ENCODE measurements at places on chromosomes 3 and 15.
A peak's percentile ranks its signal among the peaks of the same experiment; 100 is the strongest.

- DNase-seq = no peak
Measured at GRCh38 chr3:100875239-100875638, 118.0 kb downstream of the ABI3BP start.

DNA sequence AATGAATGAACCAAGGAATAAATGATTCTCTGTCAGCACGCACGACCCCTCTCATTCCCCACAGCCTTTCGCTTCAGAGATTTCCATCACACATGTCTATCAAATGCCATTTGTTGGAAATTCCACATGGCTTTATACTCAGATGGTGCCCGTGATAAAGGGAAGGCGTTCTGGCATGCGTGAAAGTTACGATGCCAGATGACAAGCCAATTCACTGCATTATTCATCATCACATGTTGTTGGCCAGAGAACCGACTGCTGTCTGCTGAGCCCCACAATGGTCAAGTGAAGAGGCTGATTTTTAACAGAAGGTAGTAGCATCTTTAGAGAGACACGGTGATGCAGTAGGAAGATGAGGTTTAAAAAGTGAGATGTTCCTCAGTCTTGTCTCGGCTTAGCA is 74.1 kb upstream of the FRMD4B start:
- no peak for DNase-seq

DNA sequence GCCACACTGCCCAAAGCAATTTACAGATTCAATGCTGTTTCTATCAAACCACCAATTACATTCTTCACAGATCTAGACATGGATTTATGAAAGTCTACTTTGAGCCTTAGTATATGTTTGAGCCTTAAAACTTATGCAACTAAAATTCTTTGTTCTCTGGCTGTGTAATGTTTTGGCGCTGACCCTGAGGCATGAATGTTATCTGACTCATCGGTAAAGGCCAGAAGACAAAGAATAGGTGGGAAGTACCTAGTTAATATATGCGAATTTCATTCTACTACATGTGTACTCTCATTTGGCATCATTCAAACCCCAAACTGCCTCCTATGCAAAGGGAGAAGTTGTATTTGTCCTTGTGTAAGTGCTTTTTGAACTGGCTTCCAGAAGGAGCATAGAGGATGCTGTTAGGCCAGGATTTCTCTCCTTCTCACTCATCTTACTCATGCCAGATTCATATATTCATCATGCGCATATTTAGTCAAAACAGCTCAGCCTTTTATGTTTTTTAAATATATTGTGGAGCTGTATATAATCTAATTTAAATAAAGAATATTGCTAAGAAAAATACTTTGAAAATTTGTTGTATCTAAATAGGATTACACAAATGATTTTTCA is 204.2 kb downstream of the NFKBIZ start:
- no peak for DNase-seq

DNA sequence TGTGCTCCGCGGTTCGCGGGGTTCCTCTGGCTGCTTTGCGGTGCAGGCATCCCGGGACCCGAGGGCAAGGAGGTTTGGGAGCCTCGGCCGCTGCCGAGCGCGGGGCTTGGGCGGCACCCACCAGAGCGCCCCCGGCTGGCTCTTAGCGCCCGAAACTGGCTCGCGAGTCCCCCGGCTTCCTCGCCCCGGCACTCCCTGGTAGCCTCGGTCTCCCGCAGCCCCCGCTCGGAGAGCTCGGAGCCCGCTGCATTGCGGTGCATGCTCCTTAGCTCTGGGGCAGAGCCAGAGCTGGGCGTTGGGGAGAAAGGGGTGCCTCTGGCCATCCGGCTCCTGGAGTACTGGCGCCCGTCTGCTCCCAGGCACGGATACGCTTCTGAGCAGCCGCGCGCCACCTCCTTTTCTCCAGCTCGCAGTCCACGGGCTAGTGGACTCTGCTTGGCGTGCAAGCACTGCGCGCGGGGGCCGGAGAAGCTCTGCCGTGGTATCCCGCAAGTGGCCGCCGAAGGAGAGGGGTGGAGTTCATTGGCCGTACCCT is 753 bp downstream of the EPHB1 start:
- no peak for DNase-seq

- no peak for DNase-seq
Measured at GRCh38 chr15:66043264-66043663, 174.0 kb downstream of the RAB11A start.

DNA sequence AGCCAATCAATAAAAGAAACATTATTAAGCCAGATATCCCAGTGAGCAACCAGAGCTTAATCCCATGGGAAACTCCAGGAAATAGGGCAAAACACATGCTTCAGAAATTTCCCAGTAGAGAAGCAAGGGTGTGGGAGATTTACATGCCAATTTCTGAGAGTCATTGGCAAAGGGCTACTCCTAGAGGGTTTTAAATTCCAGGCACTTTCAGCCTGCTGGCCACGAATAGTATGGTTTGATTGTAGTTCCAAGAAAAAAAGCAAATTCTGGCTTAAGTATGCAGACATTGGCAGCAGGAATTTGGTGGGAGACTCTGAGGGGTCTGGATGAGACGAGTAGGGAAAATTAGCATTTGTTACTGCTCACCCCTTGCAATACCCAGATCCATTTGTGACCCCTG is 402.1 kb upstream of the SUCLG2 start:
- no peak for DNase-seq

- no peak for DNase-seq
Measured at GRCh38 chr3:20060974-20061685, 20.9 kb downstream of the KAT2B start.

GRCh38 chr3:156024904-156025533 is 95.4 kb upstream of the KCNAB1 start:
- no peak for DNase-seq

DNA sequence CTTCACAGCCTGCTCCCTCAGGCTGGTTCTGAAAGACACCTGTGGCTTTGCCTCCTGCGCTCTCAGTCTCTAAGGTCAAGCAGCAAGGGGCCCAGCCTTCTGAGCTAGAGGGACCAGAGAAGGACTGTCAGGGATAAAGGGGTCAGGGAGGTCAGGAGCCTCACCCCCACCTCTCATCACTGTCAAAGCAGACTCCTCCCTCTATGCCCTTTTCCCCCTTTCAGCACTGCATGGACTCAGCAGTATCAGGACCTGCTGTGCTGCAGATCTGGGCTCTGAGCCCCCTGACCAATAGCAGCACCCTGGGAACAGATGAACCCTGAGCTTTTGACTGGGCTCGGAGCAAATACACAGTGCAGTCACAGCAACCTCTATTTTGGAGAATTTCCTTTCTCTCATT is 3.2 kb upstream of the BMF start:
- DNase-seq = no peak

DNA sequence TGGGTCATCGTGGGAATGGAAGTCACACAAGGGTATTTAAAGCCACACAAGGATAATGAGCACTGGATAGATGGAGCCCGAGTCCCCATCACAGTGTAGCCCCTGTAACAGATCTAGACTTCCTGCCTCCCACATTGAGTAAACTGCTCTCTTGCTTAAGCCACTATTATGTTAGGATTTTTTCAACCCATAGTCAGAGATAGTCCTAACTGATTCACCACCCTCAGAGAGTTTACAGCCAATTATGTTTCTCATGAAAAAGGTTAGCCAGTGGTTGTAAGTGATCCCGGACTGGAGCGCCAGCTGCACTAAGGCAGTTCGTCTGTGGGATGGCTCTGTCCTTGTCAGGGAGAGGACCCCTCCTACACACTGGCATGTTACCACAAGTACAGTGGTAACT is 77.0 kb downstream of the KLF13 start:
- no peak for DNase-seq

DNA sequence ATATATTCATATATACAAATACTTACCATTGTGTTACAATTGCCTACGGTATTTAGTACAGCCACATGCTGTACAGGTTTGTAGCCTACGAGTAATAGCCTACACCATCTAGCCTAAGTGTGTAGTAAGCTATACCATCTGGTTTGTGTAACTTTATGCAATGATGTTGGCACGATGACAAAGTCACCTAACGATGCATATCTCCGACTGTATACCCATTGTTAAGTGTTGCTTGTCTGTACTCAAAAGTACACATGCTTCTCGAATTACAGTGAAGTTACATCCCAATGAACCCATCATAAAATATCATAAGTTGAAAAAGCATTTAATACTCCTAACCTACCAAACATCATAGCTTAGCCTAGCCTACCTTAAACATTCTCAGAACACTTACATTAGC is 327.1 kb downstream of the KBTBD8 start:
- DNase-seq = no peak

- peak; percentile 69 for DNase-seq
Measured at GRCh38 chr3:123328851-123329635, 119.8 kb downstream of the ADCY5 start.

- DNase-seq = peak; percentile 16
Measured at GRCh38 chr3:89113893-89114840, 6.7 kb downstream of the EPHA3 start.

DNA sequence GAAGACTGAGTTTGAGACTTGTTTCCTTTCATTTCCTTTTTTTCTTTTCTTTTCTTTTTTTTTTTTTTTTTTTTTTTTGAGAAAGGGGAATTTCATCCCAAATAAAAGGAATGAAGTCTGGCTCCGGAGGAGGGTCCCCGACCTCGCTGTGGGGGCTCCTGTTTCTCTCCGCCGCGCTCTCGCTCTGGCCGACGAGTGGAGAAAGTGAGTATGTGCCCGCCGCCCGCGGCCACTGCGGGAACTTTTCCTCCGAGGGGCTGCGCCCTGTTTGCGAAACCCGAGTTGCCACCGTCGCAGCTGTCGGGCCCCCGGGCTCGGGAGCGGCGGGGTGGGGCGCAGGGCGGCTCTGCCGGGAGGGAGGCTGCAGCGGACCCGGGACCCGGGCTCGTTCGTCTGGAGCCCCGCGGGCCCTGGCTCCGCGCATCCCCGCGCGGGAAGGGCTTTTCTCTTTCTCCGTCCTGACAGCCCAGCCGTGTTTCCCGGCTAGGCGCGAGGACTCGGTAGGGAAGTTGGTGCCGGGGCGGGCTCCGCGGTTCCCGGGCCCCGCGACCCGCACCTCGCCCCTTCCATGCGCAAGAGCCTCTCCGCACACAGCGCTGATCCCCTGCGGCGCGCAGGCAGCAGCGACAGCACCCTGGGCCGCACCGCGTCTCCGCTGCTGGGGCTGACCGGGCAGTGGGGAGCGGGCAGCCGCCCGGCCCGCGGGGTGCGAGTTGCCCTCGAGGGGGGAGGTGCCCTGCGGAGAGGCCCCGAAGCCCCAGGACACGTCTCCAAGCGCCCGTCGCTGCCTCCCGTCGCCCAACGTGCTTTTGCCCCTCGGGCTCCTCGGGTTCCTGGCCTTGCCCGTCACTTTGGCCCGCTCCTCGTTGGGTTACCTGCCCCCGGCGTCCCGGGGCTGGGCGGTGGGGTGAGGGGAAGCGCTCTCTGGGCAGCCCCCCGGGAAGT is 1.4 kb downstream of the IGF1R start:
- peak; percentile 42 for DNase-seq

DNA sequence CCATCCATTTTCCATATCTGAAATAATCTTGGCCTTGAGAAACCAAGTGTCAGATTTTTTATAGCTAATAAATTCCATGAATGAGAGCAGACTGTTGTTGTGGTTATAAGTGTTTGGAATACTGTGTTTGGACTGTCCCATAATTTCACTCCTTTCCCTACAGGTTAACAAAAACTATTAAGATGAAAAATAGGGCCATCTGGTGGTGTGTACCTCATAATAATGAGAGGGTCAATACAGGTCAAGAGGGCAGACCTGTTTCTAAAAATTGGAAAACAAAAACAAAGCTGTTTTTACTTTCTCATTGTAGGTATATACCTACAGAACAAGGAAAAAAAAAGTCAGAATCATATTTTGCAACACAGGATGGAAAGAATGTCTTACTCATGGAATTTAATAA is 553.8 kb upstream of the SGO1 start:
- no peak for DNase-seq

- no peak for DNase-seq
Measured at GRCh38 chr3:44041726-44042125, 200.0 kb upstream of the TOPAZ1 start.

GRCh38 chr3:187198490-187198889 is 1.2 kb downstream of the RTP1 start:
- no peak for DNase-seq

DNA sequence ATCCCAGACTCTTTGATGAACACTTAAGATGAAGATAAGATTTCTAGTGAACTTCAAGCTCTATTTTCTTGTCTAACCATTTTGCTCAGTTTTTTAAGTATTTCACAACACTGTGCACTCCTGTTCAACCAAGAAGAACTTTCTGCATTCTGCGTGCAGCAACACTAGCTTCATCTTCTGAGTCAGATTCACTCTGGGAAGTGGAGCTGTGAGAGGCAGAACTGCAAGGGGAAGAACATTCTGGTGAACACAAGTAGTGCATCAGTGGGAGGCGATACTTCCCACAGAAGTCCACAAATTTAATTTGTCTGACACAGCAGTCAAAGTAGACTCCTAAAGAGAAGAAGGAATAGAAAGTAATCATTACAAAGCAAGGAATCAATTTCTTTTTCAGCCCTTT is 18.1 kb downstream of the LRRC58 start:
- DNase-seq = no peak

- no peak for DNase-seq
Measured at GRCh38 chr3:59106085-59106648, 56.3 kb upstream of the CFAP20DC start.

GRCh38 chr15:55824857-55825613 is 82.1 kb upstream of the PRTG start:
- no peak for DNase-seq

DNA sequence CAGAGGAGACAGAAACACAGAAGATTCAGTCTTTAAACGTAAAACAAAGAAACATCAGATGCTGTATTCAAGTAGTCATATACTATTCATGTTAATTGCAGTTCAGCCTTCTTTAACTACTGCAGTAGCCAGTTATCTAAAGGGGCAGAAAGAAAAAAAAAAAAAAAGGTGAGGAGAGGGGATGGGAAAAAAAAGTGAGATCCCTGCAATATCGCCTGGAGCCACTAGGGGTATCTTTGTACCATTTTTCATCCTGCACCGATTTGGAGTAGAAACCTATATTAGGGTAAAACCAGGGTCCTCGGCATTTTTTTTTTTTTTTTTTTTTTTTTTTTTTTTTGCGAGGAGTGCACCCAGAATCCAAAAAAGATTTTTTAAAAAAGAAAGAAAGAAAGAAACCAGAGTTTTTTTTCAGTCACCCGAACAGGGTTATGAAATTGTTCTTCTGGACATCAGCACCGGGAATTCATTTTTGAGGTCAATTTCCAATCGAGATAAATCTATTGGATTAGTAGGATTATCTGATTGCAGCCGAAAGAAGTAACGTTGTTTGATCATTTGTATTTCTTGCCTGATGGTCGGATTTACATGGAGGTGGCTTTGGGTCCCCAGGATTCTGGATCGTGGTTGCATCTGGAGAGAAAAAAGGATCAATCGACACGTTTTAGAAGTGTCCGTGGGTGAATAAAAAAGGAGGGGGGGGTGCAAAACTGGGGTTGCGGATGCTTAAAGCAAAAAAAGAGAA is 186.7 kb downstream of the NLGN1 start:
- no peak for DNase-seq

GRCh38 chr3:170523248-170523647 is 62.6 kb downstream of the SLC7A14 start:
- DNase-seq = no peak

- no peak for DNase-seq
Measured at GRCh38 chr3:38843898-38844297, 27.9 kb upstream of the SCN10A start.

Data from activated B cell treated with CpG ODN at 0.5 μM for 24 hours (primary cell).